Fibroblast of skin of scalp (primary cell): ENCODE measurements at places on chromosomes 6 and 20.

GRCh38 chr6:16621002-16621401 is 140.3 kb downstream of the ATXN1 start:
- no peak for DNase-seq

DNA sequence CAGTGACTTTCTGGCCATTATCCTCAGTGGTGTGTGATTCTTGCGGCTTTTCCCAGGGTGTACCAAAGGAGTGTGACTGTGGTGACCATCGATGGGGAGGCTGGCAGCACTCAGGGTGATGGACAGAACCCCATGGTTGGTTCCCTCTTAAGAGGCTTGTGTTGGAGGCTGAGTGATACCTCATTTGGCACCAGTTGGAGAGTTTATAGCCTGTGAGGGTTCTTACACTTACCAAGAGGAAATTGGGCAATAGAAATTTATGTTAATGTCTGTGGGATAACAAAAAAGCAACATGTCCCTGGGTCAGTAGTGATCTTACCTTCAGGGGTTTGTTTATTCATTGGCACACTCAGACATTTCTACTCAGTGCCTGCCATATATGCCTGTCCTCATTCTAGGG is 37.2 kb downstream of the DAAM2 start:
- DNase-seq = no peak

- DNase-seq = no peak
Observed at GRCh38 chr6:73309535-73309784, 44.6 kb downstream of the DPPA5 start.

DNA sequence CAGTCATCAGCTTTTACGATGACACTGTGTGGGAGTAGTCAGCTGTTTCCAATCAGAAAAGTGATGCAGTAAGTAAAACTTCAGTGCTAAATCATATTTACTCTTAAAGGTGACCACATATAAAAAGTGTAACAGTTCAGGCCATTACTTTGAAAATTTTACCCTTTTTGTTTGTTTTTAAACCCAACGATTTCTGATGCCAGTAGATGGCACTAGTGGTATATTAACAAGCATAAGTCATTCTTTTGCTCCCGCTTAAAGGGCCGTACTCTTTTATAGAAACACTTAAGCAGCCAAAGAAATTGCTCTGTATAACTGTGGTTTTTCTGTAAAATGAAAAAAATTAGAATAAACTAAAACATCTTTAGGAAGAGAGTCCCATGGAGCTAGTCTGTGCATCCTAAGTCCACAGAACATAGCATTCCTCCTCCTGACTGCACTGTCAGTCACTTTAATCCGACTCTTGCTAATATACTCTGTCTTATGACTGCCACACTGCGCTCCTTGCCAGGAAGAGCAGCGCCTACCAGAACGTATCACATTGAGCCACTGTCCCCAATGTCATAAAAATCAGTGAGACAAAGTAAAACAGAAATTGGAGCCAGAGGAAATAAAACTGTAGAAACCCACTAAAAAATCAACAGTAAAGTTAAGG is 25.0 kb downstream of the HEBP2 start:
- peak; percentile 62 for DNase-seq

DNA sequence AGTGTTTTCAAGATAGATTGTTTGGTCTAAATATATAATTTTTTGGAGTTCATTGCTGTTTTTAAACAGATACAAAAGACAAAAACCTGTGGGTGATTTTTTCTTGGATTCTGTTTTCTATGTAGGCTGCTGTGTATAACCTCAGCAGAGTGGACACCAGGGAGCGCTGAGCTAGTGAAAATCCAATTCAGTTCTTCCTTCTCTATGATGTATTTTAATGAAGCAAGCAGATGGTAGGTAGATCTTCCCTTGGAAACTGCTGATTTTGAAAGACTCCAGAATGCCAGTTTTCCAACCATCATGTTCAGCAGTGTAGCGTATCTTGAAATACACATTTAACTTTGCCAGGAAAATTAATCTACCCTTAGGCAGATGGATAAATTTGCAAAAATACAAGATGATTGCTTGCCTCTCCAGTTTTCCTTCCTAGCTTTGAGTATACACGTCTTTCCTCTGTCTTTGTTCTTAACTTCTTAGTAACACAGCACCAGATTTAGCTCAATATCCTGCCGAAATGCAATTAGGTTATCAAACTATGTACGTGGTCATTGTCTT is 178.0 kb downstream of the PHF3 start:
- DNase-seq = no peak

DNA sequence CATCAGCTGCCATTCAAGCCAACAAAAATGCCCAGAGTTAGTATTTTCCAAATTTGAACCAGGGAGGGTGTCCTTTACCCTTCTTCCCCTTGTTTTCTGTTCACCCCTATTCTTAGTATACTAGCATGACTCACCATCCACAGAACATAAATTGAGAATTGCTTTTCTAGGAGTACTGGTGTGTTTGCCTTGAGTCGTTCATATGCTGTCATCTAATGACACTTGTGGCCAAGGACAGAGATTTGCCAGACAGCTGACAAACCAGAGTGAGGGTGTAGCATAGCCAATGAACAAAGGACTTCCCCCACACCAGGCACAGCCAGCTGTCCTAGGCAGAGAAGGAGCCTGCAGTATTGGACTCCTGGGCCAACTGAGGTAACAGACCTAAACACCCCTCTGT is 62.2 kb downstream of the FILIP1 start:
- DNase-seq = peak; percentile 33

DNA sequence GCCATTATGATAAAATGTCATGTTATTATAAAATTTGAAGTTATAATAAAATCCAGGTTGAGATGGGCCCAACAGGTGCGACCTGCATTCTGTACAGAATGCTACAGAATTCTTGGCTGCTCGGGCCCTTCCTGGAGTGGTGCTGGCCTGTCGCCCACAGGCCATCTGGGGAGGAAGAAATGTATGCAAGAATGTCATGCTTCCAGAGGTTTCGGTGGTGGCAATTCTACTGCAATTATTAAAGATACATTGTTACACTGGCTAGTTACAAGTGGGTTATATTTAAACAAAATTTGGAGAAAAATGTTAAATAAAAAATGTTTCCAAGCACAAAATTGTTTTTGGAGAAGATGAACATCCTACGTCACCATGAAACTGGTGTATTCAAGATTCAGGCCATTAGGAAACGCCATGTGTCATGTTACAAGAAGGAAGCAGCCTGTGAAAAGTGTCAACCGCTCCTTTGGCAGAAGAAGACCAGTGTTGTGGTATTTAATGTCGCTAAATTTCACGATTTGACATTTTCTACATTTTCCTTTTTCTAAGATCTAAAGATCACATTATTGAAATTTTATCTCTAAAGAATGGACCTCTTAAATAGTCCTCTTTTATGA is 7.1 kb downstream of the RAMACL start:
- no peak for DNase-seq
